Hypothalamus (tissue), 51 donors: ENCODE measurements at places on chromosomes 1 and 21.

- no peak for DNase-seq
Measured at GRCh38 chr1:74715236-74715502, 17.7 kb downstream of the CRYZ start.

- DNase-seq: no peak
Measured at GRCh38 chr1:101136739-101137138, 100.1 kb upstream of the S1PR1 start.

GRCh38 chr1:106080608-106081325 is 975.7 kb upstream of the PRMT6 start:
- no peak for DNase-seq

DNA sequence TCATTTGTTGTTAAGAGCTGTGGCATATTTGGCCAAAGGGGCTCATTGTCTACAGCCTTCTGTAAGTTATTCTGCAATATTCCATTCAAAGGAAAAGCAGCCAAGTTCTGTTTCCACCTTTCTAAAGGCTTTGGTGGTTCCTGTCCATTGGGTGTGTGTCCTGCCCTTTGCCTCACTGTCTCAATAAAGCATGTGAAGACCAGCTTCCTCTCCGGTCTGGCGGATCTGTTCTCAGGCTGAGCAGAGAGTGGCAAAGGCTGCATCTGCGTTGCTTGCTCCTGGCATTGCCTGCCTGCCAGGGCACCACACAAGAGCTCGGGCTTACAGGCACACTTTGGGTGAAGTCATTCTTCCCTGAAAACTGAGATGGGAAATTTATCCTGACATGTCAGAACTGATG is 34.9 kb downstream of the ST6GALNAC3 start:
- DNase-seq: no peak

GRCh38 chr1:95927061-95927460 is 693.1 kb downstream of the RWDD3 start:
- DNase-seq: no peak
